ENCODE measurements at places on chromosomes 1 and 21.

DNA sequence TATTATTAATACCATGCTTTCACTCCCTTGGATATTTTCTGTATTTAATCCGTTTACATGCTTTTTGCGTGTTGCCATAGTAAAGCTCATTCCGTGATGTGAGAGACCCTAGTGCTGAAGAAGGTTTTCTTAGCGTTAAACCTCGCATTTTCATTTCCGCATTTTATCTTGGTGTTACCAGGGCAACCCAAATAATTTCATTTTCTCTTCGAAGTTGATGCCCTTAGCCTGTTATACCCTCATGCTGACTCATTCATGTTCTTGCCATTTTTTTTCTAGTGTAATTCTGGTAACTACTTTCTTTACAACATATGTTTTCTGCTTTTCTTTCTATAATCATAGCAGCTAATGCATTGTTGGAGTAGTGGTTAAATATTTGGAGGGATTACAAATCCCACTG lies 37.2 kb downstream of the LRRC8C start:
- DNase-seq: no peak

DNA sequence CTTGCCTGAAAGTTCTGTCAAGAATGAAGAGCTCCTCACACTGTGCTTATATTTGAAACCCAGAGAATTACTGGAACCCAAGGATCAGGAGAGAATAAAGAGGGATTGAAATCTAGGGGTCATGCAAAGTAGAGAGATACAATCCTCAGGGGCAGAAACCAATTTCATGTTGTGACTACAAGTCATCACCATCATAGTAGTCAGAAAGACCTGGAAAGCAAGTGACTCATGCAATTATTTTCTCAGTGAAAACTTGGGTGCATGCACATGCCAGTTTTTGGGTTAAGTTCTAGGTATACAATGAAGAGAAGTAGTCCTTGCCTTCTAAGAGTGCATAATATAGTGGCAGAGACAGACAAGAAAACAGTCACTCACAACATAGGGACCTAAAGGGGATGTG lies 210.0 kb downstream of the ZC3H11B start:
- DNase-seq: no peak

DNA sequence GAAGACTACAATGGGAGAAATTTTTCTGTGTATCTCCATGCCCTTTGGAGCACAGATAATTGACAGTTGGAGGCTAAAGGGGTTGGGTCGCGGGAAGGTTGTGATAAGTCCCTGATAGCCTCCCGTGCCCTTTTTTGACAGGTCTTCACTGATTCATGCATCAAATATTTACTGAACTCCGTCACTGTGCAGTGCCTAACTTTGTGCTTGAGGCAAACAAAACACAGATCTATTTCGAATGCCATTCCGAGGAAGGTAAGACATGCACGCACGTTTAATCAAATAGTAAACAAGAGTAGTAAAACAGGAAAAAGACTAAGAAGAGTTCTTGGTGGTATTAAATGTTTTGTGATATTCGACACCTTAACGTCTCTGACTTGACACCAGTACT lies 494 bp upstream of the PIP5K1A start:
- DNase-seq: no peak

DNA sequence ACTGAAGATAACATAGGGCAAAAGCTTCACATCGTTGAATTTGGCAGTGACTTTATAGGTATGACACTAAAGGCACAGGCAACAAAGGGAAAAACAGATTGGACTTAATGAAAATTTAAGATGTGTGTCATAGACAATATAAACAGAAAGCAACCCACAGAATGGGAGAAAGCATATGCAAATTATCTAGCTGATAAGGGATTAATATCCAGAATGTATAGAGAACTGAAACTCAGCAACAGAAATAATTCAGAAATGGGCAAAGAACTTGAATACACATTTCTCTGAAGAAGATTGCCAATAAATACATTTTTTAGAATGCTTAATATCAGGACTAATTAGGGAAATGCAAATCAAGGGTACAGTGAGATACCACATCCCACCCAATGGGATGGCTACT lies 55.2 kb upstream of the ANGPTL1 start:
- DNase-seq: no peak

DNA sequence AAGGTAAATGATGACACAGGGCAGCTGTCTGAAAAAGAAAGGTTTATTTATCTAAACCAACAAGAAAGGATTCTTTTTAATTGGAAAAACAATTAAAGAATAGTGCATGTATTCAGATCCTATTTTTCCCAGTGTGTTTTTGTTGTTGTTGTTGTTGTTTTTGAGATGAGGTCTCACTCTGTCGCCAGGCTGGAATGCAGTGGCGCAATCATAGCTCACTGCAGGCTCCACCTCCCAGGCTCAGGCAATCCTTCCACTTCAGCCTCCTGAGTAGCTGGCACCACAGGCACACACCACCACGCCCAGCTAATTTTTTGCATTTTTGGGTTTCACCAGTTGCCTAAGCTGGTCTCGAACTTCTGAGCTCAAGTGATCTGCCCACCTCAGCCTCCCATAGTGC lies 22.1 kb downstream of the NEK2 start:
- peak; percentile 32 for DNase-seq

- no peak for DNase-seq
Measured at GRCh38 chr1:4527819-4528218, 126.6 kb upstream of the AJAP1 start.

DNA sequence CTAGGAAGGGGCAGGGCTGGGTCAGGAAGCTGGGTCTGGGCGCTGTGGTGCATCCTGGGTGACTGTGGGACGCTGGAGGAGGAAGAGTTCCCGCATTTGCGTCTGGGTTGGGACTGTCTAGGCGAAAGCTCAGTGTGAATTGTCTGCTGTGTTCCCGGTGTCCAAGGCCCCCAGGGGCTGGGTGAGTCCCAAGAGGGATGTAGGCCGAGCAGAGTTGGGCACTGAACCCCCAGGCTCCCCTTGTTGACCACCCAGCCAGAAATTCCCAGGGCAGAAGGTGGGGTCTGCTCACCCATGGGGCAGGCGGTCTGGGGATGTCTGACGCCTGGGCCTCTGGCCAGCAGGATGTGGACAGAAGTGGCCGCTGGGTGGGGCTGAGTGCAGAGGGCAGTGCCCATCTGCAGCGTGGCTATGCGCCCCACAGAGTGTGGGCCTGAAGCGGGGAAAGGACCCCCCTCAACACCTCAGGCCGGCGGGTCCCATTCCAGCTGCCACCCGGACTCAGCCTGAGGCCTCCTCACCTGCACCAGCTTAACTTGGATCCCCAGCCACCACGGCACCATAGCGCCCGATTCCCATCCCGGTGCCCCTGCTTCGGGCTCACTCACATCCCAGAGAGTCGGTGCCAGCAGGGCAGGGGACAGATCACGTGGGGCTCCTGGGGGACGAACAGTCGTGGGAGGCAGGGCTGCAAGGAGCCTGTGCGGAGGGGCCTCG lies 37.0 kb upstream of the POFUT2 start:
- no peak for DNase-seq

DNA sequence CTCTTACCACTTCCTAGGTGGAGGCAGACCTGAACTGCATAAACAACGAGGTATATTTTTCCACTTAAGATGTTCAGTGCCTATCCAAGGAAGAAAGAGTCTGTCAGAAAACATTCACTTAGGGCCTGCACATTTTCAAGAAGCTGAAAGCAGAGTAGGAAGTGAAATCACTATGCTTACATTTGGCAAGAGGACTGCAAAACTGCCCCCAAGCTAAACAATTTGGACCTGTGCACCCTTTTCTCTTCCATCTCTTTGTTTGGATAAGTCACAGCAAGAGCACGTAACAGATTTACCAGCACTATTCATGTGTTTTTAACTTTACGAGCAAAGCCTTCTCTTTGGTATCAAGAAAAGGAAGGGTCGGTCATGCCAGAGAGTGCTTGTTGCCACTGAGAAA lies 13.2 kb upstream of the BEND5 start:
- DNase-seq: no peak

DNA sequence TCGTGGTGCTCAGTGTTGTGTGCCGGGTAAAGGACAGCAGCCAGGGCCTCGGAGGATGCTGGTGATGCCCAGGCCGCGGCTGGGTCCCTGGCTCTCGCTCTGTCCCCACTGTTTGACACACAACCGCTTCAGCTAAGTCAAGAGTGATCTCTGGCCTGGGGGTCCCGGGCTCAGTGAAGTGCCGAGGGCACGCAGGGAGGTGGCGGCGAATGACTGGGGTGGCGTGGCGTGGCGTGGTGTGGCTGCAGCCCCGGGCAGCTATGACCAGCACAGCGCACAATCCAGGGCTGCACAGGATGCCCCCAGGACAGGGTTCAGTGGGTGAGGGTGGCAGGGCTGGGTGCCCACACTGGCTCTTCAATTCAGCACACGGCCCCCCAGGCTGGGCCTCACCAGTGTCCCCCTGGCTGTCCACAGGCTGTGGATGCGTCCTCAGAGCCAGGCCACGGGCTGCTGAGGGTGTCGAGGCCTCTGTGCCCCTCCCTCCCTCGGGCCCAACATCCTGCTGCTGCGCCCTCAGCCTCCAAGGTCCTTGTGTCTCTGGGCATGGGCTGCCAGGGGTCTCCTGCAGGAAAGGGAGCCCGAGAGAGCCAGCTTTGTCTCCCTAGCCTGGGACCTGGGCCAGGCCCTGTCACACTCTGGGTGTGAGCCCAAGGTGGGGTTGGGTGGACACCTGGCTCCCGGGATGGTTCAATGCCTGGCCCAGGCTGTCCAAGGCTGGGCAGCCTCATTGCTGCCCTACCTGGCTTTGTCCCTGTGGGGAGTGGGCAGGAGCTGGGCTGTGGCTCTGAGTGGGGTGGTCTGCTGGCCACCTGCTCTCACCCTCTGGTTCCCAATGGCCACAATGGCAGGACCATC lies 12.0 kb upstream of the SKI start:
- DNase-seq: no peak

- no peak for DNase-seq
Measured at GRCh38 chr1:31300193-31300592, 3.4 kb downstream of the ZCCHC17 start.

GRCh38 chr1:185560760-185561159 lies 173.4 kb upstream of the HMCN1 start:
- no peak for DNase-seq

Measured in activated CD8-positive, alpha-beta memory T cell treated with anti-CD3 and anti-CD28 coated beads for 24 hours (primary cell).